T-cell (primary cell): ENCODE measurements at places on chromosomes 2 and 18.

DNA sequence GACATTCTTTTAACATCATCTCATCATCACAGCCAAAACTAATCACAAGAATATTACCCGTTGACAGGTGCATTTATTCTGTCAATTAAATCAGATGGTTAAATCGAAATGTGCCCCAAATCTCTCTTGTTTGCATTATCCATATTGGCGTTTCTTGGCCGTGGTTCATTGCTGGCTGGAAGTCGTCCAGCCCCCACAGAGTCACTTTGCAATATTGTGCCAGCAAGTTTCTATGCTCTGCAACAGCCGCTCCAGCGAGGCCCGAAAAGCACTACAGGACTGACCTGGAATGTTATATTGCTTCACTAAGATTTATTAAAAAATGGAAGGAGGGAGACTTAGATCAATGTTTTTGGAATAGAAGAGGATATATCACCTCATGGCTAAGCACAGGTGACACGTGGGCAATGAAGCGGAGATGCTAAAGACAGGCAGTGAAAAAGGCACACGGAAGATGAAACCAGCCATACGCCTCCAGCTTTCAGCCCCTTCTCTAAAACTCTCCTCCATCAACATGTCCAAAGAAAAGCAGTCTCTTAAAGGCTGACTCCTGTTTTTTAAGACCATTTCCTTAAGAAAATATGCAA is 176.8 kb upstream of the VRK2 start:
- DNase-seq = no peak

- DNase-seq = no peak
Measured at GRCh38 chr2:15731213-15731888, 139.7 kb downstream of the DDX1 start.

- DNase-seq = no peak
Measured at GRCh38 chr2:88656690-88657089, 29.4 kb upstream of the EIF2AK3 start.

DNA sequence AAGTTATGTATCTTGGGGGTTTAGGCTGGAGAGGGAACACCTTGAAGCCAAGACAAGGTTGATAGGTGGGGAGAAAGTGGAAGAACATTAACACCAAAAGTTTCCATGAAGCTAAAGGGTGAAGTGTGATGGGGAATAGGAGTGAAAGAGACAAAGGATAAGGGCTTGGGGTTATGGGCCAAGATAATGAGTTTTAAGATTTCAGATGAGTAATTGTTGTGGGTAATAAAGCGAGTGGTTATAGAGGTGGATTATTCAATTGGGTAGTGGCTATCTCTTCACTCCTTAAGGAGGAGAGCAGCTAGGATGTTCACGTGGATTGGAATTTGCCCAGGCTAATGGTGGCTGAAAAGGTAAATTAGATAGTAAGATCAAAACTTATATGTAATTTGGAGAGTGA is 29.8 kb downstream of the EML4 start:
- DNase-seq = no peak

DNA sequence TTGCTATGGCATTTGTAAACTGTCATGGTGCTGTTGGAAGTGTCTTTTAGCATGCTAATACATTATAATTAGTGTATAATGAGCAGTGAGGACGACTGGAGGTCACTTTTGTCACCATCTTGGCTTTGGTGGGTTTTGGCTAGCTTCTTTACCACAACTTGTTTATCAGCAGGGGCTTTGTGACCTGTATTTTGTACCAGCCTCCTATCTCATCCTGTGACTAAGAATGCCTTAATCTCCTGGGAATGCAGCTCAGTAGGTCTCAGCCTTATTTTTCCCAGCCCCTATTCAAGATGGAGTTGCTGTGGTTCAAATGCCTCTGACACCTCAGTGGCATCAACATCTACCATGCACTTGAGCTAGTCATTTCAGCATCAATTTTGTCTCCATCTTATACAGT is 29.7 kb downstream of the LYPD6 start:
- no peak for DNase-seq
